ENCODE measurements at places on chromosomes 3 and 15.
A peak's percentile ranks its signal among the peaks of the same experiment; 100 is the strongest.

DNA sequence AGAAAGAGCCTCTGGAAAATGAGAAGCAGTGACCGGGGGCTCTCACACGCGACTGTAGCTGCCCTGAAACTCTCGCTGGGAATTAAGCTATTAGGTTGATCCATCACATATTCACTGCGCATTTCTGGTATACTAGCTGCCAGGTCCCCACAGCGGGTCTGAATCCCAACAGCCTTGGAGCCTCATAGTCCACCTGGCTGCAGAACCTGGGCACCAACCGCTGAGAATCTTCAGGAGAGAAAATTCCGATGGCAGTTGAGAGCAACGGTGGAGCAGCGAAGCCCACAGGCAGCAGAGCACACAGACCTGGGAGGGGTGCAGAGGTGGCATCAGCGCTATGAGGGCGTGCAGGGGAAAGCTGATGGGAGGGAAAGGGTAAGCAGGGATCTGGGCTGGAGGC lies 75.1 kb downstream of the FAM174B start:
- no peak for DNase-seq

GRCh38 chr15:56893364-56893678 lies 25.1 kb upstream of the TCF12 start:
- no peak for DNase-seq

GRCh38 chr15:20348900-20349773 lies 192.5 kb downstream of the GOLGA6L6 start:
- no peak for DNase-seq

GRCh38 chr3:193977622-193978021 lies 158.3 kb upstream of the HES1 start:
- peak; percentile 19 for DNase-seq

GRCh38 chr3:112093180-112093522 lies 7.0 kb downstream of the C3orf52 start:
- no peak for DNase-seq

DNA sequence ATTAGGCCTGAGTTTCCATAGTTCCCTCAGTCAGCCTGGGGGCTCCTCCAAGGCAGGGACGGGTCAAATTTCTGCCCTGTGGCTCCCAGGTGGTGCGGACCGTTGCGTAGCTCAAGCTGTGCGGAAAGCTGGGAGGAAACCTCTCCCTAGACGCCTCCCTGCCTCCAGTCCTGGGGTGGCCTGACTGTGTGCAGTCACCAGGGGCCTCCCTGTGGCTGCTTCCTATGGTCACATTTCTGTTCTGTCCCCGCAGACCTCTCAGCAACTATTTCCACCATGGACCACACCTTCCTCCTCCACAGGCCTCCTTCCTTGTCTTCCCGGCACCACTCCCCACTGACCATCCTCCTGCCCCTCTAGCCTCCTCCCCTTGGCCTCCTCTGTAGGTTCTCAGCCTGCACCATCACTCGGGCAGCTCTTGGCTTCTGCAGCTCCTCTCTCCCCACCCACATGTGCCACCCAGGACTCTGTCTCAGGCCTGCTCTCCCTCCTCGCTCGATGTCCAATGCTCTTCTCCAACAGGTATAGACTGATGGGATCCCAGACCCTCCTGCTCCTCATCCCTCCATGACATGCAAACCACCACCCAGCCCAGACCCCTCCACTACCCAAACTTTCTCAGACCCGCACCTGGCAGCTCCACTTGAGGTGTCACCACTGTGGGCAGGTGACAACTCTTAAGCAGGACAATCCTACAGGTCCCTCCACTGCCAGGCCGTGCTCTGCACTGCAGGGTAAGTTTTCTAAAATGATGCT lies 26.9 kb upstream of the SEC13 start:
- no peak for DNase-seq

GRCh38 chr3:78765671-78766485 lies 1001.9 kb downstream of the ROBO1 start:
- no peak for DNase-seq

GRCh38 chr3:100395679-100396431 lies 5.0 kb downstream of the TOMM70 start:
- no peak for DNase-seq

- no peak for DNase-seq
These were observed 53.4 kb downstream of the LARS2 start for GRCh38 chr3:45441584-45442310.

- DNase-seq: no peak
These were observed 25.5 kb upstream of the B3GNT5 start for GRCh38 chr3:183227586-183227985.

GRCh38 chr15:52259503-52259902 lies 36.1 kb downstream of the MYO5C start:
- DNase-seq: no peak

DNA sequence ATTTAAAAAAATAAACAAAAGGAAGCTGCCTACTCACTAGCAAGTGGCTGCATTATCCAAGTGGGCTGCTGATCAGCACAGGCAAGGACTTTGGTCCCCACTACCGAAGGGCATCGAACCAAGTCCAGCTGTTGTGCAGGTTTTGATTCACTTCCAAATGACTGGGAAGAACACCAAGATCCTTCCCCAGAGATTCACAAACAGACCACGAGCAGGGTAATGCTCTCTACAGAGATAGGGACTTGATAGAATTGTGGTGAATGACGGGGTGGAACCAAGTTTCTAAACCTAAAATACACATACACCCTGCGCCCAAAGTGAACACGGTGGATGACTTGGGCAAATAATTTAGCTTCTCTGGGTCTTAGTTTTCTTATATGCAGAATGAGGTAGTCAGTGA lies 203.7 kb upstream of the ICE2 start:
- no peak for DNase-seq

DNA sequence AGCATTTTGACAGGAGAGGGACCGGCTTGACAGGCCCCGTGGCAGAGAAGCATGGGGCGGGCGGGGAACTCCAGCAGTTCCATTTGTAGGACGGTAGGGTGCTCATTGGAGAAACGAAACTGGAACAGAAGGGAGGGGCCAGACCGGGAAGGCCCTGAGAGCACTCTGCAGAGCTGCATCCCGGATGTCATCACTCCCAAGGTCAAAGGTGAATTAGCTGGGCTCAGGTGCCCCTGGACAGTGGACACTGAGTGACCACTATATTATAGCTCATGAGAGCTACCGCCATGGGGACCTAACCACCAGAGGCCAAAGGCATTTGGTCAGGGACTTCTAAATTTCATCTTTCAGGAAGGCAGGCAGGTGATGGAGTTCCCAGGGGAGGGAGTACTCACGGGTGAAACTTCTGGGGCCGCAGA lies 7.3 kb downstream of the CSRNP1 start:
- no peak for DNase-seq

- DNase-seq: no peak
These were observed 650 bp downstream of the PYGO1 start for GRCh38 chr15:55587321-55588069.

DNA sequence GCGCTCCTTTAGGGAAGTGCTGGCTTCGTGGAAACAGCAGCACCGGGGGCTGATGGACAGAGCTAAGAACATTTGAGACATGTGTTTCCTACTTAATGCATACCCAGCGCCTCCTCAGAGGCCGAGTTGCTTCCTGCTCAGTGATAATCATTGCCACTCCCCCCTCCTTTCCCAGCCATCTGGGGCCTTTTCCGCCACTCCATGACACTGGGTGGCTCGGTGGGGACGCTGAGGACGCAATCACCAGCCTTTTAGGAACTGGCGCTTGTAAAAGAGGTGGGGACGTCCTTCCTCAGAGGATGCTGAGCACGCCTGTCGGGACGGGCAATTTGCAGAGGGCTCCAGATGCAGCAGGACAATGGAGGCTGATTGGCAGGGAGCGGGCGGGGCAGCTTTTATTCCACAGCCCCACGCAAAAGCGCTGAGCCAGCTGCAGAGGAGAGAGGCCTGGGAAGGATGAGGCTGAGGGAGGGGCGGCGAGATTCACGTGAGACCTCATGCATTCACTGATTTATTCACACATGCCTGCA lies 22.2 kb upstream of the IQSEC1 start:
- DNase-seq: no peak

DNA sequence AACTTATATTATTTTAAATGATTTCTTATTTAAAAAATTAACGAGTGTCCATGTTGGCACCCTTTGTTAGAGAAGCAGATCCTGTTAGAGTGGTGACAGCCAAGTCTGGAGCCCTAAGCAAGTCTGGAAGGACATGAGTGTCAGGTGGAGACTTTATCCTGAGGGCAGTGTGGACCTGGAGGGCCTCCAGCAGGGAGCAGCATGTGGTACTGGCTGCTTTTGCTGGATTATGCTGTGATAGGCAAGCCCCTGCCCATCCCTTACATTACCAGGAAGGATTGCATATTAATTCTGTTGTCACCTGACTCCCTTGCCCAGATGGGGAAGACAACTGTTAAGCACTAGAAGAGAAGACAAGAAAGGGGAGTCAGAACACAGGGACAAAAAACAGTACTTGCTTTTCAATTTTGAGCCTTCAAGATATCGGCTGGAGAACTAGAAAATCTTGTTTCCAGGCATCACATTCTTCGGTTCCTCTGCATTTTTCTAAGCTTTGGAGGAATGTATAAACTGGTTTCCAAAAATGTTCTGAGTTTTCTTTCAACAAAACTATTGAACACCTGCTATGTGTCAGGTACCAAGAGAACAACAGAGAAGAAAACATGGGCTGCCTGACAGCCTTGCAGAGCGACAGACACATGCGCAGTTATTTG lies 22.7 kb downstream of the ZNF860 start:
- DNase-seq: no peak

- DNase-seq: peak; percentile 51
These were observed 29.3 kb downstream of the SLMAP start for GRCh38 chr3:57785446-57785845.

DNA sequence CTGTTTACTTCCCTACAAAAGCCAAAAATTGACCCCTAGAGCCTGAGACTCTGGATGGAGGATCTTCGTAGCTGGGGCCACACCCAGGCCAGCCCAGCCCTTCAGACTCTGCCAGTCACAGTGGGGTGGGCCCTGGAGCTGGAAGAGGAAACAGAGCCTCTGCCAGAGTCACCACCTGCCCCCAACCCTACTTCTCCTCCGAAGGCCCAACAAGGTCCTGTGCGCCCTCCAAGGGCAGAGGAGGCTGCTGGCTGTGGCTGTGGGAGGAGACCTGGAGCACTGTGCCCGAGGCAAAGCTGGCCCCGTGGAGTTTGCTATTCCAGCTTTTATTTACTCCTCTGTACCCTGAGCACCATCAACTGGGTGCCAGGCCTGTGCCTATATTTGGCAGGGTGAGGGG lies 19.0 kb downstream of the CISH start:
- no peak for DNase-seq

DNA sequence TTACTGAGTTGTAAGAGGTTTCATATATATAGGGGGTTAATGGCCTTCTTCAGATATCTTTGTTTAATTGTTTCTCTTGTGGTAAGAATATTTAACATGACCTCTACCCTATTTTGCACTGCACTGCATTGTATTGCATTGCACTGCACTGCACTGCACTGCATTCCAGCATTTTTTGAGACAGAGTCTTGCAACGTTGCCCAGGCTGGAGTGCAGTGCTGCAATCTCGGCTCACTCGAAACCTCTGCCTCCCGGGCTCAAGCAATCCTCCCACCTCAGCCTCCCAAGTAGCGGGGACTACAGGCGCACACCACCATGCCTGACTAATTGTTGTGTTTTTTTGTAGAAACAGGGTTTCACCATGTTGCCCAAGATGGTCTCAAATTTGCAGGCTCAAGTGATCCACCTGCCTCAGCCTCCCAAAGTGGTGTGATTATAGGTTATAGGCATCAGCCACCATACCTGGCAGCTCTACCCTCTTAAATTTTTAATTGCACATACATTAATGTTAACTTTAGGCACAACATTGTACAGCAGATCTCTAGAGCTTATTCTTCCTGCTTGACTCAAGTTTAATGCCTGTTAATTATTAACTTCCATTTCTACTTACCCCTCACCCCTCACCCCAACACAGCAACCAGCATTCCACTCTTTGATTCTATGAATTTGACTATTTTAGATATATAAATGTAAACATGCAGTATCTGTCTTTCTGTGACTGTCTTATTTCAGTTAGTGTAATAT lies 38.4 kb downstream of the NEDD4 start:
- DNase-seq: no peak

DNA sequence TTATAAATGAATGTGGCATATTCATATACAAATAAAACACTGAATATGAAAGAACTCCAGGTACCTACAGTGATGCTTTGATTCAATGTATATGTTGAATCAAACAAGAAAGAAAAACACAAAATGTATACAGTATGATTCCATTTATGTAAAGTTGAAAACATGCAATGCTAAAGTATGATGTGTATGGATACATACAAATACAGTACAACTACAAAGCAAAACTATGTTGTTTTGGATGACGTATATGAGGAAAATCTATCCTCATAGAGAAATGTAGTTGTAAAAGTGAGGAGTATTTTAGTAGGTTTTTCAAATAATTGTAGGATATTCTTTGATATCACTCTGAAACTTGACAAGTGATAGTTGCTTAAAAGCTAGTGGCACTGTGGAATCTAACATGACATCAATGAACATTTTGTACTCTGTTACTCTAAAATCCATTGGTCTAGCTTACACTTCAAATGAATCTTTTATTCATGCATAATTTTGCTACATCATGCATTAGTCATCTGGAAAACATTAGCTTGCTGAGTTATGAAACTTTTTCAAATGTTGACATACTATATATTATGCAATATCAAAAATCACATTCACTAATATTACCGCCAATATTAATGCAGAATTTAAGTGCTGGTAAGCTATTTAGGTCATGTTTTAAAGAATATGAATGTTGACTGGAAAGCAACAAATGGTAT lies 278.1 kb upstream of the CHRNA7 start:
- no peak for DNase-seq

DNA sequence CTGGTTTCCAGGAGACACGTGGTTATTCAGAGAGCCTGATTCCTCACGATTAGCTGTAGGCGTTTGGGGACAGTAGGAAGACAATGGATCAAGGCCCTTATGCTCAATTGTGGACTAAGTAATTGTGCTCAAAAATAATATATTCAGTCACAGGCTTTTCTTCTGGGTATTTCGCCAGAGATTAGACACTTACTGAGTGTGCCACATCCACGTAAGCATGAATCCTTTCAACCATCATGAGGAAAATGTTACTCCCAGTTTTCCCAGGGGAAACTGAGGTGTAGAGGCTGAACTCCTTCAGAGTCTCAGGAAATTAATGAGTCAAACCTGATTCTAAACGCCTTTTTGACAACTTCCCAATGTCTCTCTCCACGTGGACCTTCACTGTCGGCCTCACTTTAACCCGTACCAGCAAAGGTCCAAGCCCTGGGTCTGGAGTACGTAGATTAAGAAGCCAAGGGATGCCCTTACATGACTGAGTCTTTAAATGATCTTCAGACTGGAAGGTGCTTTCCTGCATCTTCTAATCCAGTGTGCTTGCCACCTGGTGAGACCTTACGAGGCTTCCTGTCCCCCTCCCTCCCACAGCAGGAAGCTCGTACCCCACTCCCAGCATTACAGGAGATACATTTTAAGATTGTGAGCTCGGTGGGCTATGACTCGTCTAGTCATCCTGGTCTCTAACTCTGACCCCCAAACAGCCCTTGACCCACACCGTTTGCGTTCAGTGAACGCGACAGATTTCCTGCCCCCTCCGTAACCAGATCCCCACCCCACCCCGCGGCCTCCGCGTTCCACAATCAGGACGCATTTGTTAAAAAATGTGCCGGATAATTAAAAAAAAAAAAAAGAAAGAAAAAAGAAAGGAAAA lies 1.7 kb downstream of the PKM start:
- DNase-seq: peak; percentile 37

Measured in hematopoietic multipotent progenitor cell (in vitro differentiated cells).